Stimulated activated CD8-positive, alpha-beta memory T cell treated with anti-CD3 and anti-CD28 coated beads, Interleukin-2, amount 100 ng/mL, for 48 hours (primary cell): ENCODE measurements at places on chromosomes 1 and 21.

- DNase-seq = no peak
These were observed 8.9 kb upstream of the CELSR2 start for GRCh38 chr1:109240158-109241152.

- no peak for DNase-seq
These were observed 28.8 kb upstream of the SLC19A1 start for GRCh38 chr21:45570826-45571601.

DNA sequence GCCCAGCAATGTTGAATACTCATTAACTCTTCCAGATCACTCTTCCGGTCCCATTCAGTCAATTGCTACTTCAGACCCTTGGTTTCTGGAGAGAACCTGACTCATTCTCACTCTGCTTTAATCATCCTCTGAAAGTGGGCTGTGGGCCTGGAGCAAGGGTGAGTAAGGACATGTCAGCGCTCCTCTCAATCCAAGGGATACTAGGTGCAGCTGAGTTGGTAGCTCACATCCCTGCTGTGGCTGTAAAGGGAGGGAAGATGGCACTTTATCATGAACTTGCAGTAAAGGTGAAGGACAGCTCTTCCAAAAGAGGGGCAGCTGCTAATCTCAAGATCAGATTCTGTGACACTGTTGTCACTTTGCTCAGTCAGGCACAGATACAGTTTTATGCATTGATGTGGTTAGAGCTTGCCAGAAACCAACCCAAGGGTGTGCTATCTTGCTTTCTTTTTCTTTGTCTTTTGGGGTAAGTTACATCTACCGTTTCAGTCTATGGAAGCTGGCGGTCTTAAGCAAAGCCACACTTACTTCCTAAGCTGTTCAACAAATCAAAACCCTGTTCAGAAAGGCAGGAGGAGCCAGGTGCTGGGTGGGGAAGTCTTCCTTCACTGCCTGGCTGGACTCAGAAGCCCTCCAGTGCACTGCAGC lies 26.5 kb upstream of the NTPCR start:
- DNase-seq = peak; percentile 19

- DNase-seq = no peak
These were observed 769 bp downstream of the GPSM2 start for GRCh38 chr1:108877348-108878159.

- no peak for DNase-seq
These were observed 1.3 kb downstream of the CNN3 start for GRCh38 chr1:94925561-94926125.

DNA sequence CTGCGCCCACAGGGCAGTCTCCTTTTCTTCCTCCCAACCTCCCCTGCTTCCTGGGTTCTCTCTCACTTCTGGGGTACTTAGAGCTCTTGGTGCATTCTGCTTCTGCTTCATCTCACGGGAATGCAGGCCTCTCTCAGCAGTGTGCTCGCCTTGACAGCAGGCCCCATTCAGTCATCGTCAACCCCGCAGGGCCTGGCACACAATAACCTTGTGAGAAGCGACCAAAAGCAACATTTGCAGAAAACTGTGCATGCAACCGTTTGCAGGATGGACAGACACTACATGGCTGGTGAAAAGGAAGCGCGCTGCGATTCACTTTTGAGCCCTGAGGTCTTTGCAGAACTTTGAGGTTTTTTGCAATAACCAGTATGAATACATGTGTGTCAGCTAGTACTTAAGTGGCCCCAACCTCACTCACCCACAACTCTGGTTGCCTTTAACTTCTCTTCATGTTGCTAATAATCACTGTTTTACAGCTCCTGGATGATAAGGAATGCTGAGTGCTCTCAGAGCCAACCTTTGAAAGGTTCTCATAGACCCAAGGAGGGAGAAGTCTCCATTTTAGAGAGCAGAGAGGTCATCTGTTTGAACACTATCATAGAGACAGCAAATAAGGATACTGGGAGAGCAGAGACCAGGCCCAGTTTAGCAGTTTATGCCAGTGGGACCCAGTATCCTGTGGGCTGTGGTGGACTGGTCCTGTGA lies 2.5 kb upstream of the CD160 start:
- DNase-seq = no peak

DNA sequence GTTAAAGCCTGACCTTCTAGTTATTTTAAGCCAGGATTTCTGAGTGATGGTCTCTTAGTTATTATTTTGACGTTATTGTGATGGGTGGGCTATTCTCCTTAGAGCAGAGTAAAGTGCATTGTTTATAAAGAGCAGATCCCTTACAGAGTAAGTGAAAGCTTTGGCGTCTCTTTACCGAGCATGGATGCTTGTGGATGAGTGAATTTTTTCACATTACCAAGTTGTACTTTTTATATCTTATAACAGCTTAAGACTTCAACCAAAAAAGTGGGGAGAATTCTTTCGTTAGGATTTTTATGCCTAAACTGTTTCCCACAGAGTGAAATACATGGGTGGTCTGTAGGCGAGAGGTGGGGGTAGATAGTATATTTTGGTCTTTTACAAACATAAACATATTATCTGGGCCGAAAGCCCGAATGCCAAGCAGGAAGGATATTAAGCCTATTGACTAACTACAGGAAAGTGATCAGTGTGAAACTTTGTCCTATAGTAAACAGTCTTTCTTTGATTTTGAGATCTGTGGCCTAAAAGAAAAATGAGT lies 279.1 kb upstream of the C1orf105 start:
- no peak for DNase-seq

DNA sequence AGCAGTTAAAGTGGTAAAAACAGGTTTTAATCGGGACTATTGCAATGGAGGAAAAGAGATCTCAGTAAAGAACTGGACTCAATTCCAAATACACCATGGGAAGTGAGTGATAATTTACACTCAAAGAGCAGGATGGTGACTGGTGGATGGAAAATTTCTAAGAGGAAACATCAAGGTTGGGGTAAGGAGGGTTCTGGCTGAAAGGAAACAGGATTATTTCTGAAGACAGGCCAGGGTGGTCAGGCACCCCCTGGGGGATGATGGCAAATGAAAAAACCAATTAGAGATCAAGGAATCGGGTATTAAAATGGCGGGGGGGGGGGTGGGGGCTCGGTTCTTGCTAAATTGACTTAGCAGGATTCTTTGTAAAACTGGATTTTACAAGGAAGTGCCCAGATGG lies 12.3 kb upstream of the HSD11B1 start:
- DNase-seq = no peak

DNA sequence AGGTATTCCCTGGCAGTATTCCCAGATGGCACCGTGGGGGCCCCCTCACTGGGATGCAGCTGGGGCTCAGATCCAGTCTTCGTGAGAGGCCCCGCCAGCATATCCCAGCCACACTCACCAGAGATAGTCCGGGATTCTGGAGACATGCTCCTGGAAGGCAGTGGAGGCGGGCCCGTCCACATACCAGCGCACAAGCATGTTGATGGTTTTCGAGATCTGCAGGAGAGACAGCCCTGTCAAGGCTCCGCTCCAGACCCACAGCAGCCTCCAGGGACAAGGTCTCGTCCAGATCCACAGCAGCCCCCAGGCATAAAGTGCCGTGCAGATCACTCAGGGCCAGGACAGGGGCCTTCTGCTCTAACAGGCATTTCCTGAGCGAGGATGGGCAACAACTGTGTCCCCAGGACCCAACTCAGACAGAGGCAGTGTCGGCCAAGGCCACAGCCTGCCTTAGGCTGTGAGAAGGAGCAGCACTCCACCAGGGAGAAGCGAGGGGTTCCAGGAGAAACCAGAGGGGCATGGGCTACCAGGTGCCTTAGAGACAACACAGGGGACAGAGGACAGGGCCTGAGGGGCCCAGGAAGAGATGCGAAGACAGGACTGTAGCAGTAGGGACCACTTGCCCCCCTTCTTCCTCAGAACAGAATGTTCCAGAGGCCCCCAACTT lies 14.8 kb downstream of the LSS start:
- no peak for DNase-seq

GRCh38 chr1:10555635-10556429 lies 81.1 kb downstream of the PEX14 start:
- no peak for DNase-seq

DNA sequence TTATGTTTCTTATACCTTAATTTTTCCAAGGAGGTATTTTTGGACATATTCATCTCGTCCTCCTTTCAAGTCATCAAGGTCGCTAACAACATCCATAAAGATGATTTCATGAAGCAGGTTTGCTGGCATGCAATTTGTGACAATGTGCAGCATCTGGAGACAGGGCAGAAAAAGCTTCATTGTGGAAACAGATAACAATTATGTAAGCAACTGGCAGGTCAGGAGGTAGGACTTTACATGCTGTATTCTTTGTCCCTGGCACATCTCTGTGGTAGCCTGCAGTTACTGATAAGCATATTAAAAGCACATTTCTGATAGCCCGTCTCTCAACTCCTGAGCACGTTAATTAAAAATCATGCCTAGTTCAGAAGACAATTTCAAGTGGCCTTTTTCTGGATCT lies 156.8 kb downstream of the LEPR start:
- no peak for DNase-seq

DNA sequence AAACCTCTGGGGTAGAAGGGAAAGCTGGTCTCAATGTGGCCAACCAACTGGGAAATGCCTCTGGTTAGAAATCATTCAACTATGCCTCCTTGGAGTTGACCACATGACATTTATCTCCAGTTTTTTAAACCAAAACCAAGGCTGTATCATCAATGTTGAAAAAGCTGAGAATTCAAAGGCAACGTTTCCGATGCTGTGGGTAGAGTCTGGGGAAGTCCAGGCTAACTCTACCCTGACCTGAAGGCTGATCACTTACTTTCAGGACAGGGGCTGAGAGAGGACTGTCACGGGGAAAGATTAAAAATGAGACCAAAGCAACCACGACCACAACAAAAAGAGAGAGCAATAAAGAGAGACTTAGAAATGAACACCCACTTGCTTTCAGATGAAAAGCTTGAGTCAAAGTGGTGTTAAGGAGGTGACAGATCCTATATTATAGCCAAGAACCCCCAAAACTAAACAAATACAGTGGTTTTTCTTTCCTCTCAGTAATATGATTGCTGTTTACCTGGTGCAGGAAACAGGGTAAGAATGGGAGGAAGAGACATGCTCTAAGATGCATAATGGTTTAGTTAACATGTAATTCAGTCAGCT lies 90.8 kb upstream of the TNFSF4 start:
- DNase-seq = peak; percentile 10

DNA sequence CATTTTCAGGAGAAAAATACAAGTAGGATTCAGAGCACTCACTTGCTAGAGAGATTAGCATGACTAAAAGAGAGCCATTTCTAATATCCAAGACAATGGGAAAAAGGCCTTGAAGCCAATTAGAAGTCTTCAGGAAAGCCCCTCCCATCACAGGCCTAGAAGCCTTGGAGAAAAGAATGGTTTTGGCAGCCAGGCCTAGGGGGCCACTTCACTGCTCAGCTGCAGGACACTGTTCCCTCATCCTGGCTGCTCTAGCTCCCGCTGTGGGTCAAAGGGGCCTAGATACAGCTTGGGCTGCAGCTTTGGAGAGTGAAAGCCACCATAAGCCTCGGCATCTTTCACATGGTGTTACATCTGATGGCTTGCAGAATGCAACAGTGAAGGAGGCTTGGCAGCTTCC lies 62.8 kb downstream of the RGS4 start:
- no peak for DNase-seq

DNA sequence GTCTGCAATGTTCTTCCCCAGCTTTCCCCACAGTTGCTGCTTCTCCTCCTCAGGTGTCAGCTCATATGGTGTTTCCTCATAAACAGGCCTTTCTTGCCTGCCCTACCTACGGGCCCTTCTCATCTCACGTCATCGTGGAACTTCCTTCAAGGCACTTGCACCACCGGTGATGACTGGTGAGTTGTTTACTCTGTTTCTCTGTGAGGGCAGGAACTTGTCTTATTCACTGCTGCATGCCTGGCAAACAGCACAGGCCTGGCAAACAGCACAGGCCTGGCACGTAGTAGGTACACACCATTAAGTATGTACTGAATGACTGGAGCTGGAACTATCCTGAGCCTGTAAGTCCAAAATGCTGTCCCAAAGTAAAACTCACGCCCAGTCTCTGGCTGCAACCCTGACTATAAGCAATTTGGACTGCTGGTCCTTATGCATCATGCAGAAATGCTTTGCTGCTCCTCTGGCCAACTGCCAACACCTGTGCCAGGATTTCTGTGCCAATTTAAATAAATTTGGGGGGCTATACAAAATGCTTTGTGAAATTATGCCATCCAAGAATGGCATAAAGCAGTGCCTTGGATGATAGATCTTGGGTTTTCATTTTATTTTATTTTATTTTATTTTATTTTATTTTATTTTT lies 25.7 kb downstream of the STK40 start:
- DNase-seq = no peak

- no peak for DNase-seq
These were observed 11.2 kb upstream of the DPH2 start for GRCh38 chr1:43958351-43959255.

- peak; percentile 28 for DNase-seq
These were observed 36.1 kb downstream of the CLSTN1 start for GRCh38 chr1:9787702-9788101.

DNA sequence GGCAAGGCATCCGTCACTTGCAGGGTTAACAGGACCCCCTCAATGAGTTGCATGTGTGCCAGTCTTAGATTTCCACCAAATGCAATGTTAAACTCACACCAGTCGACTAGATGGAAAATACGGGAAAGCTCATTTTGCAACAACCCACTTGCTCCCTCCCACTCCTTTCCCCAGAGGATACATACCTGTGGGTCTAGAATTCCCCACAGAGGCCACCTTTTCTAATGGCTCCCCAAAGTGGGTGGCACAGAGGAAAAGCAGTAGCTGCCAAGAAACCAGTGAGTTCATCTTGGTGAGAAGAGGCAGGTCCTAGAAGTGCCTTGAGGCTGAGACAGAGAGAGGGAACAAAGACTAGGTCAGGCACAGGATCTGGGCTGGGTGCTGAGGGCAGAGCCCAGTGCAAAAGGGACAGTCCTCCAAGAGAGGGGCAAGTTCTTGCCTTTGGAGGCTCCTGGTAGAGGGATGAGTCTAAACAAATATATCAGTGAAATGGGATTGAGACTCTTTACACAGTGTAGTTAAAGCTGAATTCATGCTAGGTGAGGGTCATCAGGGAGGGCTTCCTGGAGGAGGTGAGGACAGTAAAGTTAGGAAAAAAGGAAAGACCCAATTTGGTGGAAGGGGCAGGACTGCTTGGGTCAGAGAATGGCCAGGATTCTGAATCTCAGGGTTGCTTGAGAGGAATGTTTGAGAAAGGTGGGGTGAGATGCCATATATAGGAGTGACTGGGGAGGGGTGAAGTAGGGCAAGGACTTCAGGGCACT lies 3.5 kb downstream of the KISS1 start:
- no peak for DNase-seq

GRCh38 chr1:244874974-244875579 lies 10.7 kb upstream of the HNRNPU start:
- no peak for DNase-seq
